ENCODE measurements at places on chromosomes 11 and 22.

GRCh38 chr11:33635161-33635560 lies 65.5 kb downstream of the C11orf91 start:
- no peak for DNase-seq

GRCh38 chr11:33706546-33706945 lies 5.9 kb upstream of the C11orf91 start:
- DNase-seq = no peak

GRCh38 chr11:70876685-70877084 lies 375.7 kb downstream of the SHANK2 start:
- DNase-seq = no peak

- no peak for DNase-seq
These were observed 58.7 kb downstream of the AHNAK start for GRCh38 chr11:62487738-62488551.

DNA sequence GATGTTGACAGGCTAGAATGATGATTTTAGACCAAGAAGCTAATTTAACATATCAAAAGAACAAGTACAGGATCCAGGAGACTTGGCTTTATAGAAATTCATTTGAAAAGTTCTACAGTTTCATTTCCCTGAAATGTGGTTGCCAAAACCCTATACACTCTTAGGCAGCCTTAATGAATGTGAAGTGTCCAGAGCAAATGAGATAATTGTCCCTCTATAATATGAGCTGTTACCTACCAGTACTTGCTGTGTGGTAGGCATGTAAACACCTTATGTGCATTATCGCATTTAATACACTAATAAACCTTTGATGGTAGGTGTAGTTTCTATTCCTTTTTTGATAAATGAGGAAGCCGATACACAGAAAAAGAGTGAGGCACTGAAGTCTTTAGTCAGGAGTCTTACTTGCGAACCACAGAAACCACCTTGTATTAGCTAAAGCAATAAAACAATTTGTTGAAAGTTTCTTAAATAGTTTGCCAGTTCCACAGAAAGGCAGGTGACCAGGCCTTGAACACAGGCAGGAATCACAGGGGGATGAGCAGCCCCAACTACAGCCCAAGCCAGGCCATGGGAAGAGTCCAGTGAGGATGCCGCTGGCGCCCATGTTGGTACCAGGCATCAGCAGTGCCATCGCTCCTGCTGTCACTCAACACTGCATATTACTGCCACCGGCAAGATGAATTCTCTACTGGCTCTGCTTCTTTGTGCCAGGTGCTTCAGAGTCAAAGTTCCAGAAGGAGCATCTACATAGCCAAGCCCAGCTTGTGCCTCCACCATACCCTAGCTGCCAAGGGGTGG lies 81.7 kb downstream of the SWAP70 start:
- no peak for DNase-seq
